NCI-H524 treated with DMSO at 0.1 percent for 48 hours (cell line): ENCODE measurements at places on chromosomes 5 and 9.

- DNase-seq, result no peak
Observed at GRCh38 chr5:67129768-67130167, 66.8 kb downstream of the CD180 start.

- DNase-seq, result no peak
Observed at GRCh38 chr5:40828021-40828631, 6.9 kb downstream of the RPL37 start.

DNA sequence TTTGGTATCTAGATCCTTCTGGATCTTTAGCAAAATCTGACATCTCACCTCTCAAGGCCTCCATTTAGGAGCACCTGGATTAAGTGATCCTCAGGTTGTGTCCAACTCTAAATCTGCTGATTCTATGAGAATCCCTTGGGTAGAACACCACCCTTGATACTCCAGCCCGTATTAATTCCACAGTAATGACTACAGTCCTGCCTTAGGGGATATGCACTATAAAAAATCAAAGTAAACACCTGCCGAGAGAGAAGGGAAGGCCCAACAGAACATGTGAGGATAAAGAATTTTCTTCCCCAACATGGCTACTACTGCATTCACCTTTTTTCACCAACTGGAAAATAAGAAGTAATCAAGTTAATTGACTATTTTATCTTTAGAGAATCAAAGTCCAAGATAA is 27.6 kb downstream of the DAP start:
- no peak for DNase-seq

GRCh38 chr9:89919171-89919681 is 314.4 kb downstream of the GADD45G start:
- DNase-seq, result peak; percentile 37

- no peak for DNase-seq
Observed at GRCh38 chr5:83277953-83278352, 193.6 kb upstream of the VCAN start.

DNA sequence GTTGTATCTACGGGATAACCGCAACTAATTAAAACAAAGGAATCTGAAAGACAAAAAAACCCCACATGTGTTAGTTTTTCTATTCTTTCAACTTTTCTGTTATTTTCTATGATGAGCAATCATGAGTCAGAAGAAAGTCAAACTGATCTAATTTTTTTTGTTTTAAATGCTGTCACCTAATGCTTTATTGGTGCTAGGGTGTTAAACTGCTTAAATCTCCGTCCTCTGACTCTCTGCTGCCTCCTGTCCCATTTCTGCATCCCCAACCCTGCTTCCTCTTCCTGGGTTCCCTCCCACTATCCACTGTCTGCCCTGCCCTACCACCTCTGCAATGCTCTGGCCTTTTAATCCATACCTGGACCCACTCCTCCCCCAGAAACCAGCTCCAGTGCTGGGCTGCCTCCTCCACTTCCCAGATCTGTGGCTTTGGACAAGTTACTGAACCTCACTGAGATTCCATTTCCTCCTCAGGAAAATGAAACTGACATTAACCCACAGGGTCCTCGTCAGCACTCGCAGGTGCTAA is 15.7 kb downstream of the PTPN3 start:
- DNase-seq, result no peak

- no peak for DNase-seq
Observed at GRCh38 chr5:30592833-30593232, 600.7 kb upstream of the CDH6 start.

GRCh38 chr5:93249651-93250289 is 331.2 kb downstream of the NR2F1-AS1 start:
- DNase-seq, result no peak

DNA sequence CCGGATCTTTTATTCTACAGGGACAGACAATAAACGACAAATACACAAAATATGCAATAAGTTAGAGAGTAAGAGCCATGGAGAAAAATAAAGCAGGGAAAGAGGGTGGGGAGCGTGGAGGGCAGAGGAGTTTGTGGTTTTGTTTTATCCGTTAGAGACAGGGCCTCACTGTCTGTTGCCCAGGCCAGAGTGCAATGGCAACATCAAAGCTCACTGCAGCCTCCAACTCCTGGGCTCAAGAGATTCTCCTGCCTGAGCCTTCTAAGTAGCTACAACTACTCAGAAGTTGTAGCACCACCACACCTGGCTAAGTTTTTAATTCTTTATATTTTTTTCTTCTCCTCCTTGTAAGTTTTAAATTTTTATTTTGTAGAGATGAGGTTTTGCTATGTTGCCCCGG is 54.5 kb upstream of the CTNNA1 start:
- no peak for DNase-seq

DNA sequence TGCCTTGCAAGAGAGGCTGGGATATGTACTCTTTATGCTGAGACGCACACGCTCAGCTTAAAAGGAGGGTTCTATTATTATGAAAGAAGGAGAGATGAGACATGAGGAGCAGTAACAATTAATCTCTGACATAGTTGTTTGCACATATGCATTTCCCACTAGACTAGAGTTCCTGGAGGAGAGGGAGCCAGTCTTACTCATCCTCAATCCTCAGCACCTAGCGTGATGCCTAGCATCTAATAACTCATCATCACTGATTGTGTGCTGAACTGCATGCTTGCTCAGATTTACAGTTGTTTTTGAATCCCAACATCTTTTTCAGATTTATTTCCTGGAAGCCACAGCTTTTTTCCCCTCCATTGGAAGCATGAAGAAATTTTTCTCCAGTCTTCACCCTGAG is 35.5 kb downstream of the GCNT4 start:
- no peak for DNase-seq

GRCh38 chr5:146179696-146180095 is 2.8 kb downstream of the LARS1 start:
- DNase-seq, result no peak

DNA sequence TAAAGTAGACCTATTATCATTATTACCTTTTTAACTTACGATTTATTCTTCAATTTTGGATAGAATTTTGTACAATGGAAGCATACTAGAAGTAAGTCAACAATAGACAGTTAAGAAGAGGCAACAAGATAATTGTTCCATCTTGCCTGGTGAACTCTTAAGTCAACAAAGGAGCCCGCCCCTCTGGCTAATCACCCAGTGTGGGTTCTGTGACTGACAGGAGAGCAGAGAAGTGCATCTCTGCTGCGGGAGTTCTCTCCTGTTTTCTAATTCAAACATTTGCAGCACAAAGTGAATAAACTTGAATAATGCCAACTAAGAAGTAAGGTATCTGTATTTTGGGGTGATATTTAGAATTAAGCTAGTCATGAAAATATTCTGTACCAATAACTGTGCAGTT is 6.7 kb upstream of the ISL1 start:
- DNase-seq, result no peak

DNA sequence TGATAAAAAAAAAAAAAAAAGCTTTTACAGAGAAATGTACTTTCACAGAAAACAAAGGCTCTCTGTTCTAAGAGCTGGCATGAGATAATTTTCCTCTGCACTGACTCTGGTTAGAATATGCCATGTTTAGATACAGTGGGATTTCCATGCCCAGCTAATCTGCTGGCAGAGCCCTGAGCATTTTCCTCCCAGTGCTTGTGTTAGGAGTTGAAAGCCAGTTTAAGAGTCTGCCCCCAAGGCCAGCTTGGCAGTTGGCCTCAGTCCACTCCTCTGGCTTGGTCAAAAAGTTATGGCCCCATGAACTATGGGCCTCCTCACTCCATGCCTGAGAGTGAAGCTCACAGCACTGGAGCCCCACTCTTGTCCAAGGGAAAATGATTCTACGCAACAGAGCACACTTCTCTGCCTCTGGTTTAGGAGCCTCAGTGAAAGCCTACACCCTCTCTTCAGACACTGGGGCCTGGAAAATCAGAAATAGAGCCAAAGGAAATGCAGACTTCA is 21.9 kb downstream of the MOCS2 start:
- DNase-seq, result no peak

DNA sequence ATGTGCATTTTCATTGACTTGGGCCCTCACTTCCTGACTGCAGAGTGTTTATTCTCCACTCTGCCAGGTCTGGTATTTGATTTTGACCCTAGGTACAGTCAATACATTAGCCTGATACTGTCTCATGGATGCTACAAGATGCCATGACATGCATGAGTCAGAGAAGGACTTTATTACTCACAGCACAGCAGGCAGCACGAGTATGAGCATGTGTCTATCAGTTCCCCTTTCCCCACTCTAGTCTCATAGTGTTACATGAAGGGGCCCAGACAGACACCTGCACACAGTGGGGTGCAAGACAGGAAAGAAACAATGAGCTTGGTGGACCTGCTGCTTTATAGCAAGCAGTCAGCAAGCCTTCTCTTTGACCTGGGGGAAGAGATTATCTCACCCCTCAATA is 19.6 kb downstream of the ITGA2 start:
- no peak for DNase-seq

DNA sequence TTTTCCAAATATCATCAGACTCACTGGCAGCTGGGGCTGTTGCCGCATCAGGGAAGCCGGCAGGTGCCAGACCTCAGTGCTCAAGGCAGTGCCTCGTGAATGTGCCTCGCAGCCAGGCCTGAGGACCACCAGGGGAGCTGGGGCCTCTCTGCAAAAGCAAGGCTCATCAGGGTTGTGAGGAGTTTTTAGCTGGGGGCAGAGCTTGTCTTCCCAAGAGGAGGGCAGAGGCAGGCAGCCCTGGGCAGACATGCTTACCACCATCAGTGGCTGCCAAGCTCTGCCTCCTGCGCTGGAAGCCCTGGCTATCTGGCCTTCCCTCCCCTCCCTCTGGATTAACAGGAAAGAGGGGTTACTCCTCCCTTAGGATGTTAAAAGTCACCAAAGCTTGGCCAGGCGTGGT is 8.8 kb upstream of the TBC1D9B start:
- DNase-seq, result no peak

GRCh38 chr5:133831491-133832224 is 136.8 kb downstream of the C5orf15 start:
- DNase-seq, result no peak

DNA sequence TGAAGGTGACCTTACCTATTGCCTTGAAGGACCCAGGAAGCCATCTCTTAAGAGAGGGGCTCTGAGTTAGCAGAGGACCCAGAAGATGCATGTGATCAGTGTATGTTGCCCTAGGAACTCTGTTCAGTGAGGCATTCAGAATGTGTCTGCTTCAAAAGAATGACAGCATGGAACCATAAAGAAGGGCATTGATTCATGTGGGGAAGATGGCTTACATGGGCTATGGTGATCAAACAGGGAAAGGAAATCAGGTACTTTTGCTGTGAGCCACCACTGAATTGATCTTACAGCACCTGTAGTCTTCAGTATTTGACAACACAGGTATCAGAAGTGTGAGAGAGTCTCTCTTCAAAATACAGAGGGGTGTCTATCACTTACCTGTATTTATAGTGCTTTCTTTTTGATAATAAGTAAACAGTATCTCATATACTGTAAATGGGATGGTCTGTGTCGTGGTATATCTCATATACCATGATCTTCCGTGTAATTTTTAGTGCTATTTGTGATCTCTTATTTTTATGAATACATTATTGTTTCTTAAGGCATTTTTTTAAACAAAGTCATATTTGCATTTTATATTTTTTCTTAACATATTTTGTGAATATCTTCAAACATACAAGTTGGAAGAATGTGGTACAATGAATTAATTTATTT is 57.0 kb downstream of the FOCAD start:
- no peak for DNase-seq

GRCh38 chr5:56479696-56480077 is 246.6 kb upstream of the ANKRD55 start:
- no peak for DNase-seq

GRCh38 chr5:161420521-161420920 is 126.0 kb downstream of the GABRB2 start:
- DNase-seq, result peak; percentile 44

DNA sequence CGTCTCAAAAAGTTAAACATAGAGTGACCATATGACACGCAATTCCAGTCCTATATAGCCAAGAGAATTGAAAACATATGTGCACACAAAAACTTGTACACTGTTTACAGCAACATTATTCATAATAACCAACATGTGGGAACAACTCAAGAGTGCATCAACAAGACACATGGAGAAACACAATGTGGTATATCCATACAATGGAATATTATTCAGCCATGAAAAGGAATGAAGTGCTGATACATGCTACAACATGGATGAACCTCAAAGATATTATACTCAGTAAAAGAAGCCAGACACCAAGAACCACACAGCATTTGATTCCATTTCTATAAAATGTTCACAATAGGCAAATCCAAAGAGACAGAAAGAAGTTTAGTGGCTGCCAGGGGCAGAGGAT is 317.0 kb downstream of the NSG2 start:
- no peak for DNase-seq

DNA sequence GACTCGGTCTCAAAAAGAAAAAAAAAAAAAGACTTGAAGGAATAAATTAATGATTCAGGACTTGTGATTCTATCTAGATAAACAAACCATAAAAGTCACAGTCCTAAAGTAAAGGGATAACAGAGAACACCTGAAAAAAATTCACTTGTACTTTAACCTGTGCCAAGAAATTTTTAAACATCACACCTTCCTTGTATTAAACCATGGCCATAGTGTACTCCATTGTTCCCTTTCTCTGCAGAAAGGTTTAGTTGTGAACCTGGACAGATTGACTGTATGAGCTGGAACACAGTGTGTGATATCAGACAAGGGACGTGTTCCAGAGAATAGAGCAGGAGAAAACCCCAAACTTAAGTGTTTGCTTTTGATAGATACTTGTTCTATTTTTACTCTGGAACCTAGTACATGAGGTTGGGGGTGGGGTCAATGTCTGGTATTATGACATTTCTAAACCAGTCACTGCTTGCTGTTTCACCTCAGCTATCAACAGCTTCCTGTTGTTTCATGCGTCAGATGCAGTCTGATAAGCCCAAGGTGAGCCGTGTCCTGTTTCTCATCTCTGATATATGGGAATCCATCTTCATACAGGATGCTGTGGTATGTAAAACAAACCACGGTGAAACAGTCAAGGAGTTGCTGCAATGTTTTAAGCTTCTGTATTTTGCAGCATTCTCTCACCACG is 62.5 kb upstream of the ITGA1 start:
- DNase-seq, result no peak

- DNase-seq, result no peak
Observed at GRCh38 chr9:104774132-104774531, 10.2 kb downstream of the NIPSNAP3B start.

DNA sequence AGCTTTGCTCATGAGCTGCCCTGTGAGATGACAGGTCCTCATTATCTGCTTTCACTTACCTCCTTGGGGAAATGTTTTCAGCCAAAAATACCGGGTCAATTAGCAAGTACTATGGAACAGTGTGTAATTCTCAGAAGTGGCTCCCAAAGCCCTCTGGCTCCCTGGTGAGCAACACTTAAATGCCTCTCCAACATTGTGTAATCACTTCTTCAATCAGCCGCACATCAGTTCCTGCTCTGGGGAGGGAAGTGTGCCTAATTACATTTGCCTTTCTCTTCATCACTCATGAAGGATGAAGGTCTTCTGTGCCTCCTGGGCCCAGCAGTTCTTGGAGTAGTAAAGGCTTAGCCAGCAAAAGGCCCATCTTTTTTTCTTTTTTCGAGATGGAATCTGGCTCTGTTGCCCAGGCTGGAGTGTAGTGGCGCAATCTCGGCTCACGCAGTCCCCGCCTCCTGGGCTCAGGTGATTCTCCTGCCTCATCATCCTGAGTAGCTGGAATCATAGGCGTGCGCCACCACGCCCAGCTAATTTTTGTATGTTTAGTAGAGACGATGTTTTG is 23.1 kb downstream of the NIM1K start:
- peak; percentile 59 for DNase-seq

- DNase-seq, result no peak
Observed at GRCh38 chr9:116337015-116337414, 183.4 kb downstream of the PAPPA start.
